ENCODE measurements at places on chromosomes 2 and 18. TPM values are rescaled to one million over a fixed set of nuclear protein-coding genes. Genes with fewer than 3 reads are reported as not detected.

GRCh38 chr2:118265873-118266455, 177.7 kb downstream of the INSIG2 start:
- no peak for DNase-seq
- H3K4me1 ChIP-seq: no peaks in the 10 kb centered on the region
- no peak overlapping the region for H3K4me3 ChIP-seq
- no peak overlapping the region for H3K27ac ChIP-seq
- H3K36me3 ChIP-seq: no peaks in the 10 kb centered on the region
- H3K27me3 ChIP-seq: peaks cover 5% of the 10 kb centered on the region

DNA sequence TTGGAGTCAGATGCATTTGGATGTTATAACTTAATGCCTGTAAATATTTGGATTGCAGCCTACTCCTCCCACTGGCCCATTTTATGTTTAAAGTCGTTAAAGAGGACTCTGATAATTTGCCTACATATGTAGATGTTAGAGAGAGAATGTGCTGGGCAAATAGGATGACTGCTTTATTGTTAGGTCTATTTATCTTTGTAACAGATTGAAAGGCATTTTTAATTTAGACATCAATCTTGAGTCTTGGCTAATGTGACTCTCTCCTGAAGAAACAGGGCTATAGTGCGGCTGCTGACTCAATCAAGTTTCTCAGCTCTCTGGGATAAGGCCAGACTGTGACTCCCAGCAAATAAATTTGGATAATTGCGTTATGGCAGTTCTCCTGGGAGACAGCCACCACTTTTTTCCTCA, 1101.4 kb downstream of the CBLN2 start:
- H3K4me1 ChIP-seq: no peaks in the 10 kb centered on the region
- H3K4me3 ChIP-seq: no peak overlapping the region
- no peaks in the 10 kb centered on the region for H3K27me3 ChIP-seq

GRCh38 chr2:168944065-168944464, 43.0 kb downstream of the G6PC2 start:
- H3K27ac ChIP-seq: no peak overlapping the region
- H3K27me3 ChIP-seq: peaks cover 6% of the 10 kb centered on the region
- no peak overlapping the region for H3K4me3 ChIP-seq
- no peaks in the 10 kb centered on the region for H3K36me3 ChIP-seq
- no peaks in the 10 kb centered on the region for H3K4me1 ChIP-seq
- no peak for DNase-seq

DNA sequence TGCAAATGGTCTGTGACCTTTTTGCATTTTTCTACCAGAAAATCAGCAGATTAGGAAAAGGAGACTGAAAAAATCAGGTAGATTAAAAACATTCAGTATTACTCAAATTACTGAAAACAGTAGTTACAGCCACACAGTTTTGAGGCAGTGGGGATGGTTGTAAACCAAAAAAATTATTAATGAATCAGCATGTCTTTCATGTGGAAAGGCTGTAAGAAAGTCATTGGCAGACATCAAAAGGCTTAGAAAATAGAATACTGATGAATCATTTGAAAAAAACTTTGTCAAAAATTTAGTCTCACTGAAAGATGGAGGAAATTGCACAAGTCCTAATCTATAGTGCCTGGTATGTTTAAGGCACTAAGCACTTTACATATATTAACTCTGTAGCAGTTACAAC, 133.9 kb upstream of the GCFC2 start:
- H3K4me1 ChIP-seq: no peaks in the 10 kb centered on the region
- DNase-seq: no peak
- H3K4me3 ChIP-seq: no peak overlapping the region
- H3K27ac ChIP-seq: no peak overlapping the region

GRCh38 chr2:200812122-200813022, 662 bp downstream of the BZW1 start:
- peak overlapping the region; percentile 95 for H3K27ac ChIP-seq
- peaks cover 43% of the 10 kb centered on the region for H3K4me1 ChIP-seq
- peak overlapping the region; percentile 94 for H3K4me3 ChIP-seq
- no peak for DNase-seq

ZSWIM2 gene
- total RNA-seq: not detected

INHBB gene
- total RNA-seq: 0.90 TPM
